GM06990 (cell line): ENCODE measurements at places on chromosomes 7 and 10.

- no peak for DNase-seq
Observed at GRCh38 chr7:16652240-16652583, 6.2 kb downstream of the BZW2 start.

DNA sequence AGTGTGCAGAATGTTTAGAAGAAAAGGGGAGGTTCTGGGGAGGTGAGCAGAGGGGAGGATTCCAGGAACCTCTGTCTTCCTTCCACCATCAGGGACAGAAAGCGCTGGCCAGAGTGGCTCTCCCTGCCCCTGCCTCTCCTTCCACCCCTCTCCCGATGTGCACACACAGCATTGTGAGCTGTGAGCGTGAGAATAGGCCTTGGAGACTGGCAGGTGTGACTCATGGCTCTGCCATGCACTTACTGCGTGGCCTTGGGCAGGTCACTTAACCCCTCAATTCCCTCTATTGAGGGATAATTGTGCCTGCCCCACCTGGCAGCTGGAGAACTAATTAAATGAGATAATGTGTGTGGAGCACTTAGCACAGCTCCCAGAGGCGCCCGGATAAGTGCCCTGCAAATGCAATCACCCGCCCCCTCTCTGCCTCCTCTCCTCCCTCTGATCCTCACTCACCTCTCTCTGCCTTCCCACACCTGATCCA, 115.4 kb downstream of the ZMIZ1 start:
- no peak for DNase-seq

DNA sequence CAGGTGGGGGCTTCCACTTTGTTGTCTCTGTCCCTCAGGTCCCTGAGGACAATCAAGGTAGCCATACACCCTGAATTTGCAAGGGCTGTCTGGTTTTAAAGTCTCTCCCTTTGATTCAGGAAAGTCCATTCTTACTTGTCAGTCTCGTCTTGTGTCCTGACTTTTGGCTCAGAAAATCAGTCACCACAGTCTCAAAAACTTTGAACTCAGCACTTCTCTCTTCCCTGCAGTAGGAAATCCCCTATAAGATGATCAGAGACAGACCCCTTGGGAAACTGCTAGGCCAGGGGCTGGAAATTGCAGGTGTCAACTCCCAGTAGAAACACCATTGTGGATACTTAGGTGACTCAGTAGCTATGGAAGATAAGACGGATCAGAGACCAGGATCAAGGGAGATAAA, 73.1 kb downstream of the CDC123 start:
- DNase-seq: no peak

- DNase-seq: no peak
Observed at GRCh38 chr10:133324198-133324792, 12.4 kb downstream of the CALY start.

GRCh38 chr10:74175510-74176379, 24.7 kb downstream of the ADK start:
- DNase-seq: no peak

GRCh38 chr7:29287366-29287765, 92.8 kb downstream of the CHN2 start:
- no peak for DNase-seq

GRCh38 chr10:60426425-60426824, 36.8 kb upstream of the ANK3 start:
- no peak for DNase-seq
